ENCODE measurements at places on chromosomes 4 and X.

DNA sequence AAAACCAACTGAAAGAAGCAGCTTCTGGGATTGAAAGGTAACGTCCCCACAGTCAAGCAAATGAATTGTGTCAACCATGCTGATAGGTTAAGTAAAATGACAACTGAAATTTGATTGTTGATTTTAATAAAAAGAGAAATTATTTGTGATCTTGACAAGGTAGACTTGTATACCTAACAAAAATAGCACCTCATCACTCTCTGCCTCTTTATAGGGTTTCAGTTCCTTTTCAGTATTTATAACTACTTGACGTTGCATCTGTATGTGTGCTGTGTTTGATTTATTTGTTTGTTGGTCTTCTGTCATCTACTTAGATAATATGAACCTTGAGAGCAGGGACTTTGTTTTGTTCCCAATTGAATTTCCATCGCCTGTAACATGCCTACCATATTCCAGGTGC, 7.9 kb upstream of the PPP3CA start:
- DNase-seq: no peak

GRCh38 chr4:179372746-179373145, 1930.5 kb upstream of the AGA start:
- no peak for DNase-seq

DNA sequence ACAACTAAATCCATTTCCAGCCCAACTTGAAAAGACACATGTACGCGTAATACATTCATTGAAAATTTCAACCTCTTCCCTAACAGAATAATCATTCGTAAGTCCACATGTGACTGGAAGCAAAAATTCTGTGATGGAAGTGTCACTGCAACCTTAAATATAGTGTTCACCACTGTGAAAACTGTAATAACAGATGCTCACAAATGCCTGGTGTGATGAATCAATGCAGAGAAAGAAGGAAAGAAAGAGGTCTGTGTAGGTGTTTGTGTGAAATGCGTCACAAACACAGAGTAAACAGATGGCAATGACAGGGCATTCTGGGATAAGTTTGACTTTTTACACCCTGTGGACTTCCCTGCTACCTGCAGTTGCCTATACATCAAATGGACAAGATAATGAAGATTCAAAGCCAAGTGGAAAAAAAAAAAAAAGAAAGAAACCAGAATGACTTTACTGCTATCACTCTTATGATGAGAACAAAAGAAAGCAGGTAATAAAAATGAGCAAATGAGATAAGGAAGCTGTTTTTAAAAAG, 123.3 kb downstream of the EPHA5 start:
- DNase-seq: no peak

DNA sequence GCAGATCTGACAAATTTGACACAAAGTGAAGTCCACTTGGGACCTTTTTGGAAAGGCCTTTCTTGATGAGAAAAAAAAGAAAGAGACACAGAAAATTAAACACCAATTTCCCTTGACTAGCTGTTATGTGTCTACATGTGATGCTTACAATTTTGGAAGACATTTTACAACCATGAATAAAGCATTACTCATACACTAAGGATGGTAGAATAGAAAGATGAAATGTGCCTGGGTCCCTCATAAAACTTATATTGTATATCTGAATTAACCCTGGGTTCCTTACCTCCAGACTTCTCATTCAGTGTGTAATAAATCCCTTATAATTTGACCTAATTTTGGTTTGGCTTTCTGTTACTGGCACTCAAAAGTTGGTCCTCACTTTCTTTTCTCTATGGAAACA, 16.5 kb upstream of the GRIA3 start:
- DNase-seq: no peak

DNA sequence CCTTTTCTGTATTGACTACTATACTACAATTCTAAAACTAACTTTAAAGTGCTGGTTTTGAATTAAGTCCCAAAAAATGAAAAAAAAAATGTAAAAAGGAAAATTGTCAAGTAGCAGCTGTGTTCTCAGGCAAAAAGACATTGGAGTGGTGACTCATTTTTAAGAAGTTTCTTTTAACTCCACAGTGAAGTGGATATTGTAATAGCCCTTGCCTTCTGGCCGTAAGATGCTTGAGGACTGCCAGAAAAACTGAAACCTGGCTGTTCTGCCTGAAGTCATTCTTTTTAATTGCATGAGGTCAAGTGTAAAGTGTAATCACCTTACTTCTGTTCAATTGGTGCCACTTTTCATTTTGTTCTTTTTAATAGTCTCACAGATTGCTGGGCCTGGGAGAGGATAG, 28.9 kb downstream of the SPANXD start:
- DNase-seq: peak; percentile 1

DNA sequence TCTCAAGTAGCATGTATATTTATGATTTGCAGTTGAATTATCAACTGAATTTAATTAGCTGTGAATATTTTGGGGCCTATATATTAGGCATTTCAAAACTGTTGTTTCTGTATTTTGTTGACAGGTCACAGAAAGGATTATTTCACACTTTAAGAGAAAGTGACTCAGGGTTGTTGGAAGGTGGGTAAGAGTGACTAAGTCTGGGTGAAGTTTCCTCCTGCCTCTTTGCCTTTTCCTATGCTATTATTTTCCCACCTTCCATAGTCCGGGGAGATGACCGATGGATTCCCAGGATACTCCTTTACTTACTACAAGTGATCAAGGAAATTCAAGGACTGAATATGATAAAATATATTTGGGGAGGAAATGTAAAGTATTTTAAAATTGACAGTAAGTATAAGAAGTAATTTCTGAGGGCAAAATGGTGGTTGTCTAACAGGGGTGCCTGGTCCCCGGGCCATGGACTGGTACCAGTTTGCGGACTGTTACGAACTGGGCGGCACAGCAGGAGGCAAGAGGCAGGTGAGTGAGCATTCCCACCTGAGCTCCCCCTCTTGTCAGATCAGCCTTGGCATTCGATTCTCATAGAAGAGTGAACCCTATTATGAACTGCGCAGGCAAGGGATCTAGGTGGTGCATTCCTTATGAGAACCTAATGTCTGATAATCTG, 175.5 kb upstream of the GPRIN3 start:
- DNase-seq: no peak

- no peak for DNase-seq
Measured at GRCh38 chr4:29058531-29058930, 1661.6 kb upstream of the PCDH7 start.

DNA sequence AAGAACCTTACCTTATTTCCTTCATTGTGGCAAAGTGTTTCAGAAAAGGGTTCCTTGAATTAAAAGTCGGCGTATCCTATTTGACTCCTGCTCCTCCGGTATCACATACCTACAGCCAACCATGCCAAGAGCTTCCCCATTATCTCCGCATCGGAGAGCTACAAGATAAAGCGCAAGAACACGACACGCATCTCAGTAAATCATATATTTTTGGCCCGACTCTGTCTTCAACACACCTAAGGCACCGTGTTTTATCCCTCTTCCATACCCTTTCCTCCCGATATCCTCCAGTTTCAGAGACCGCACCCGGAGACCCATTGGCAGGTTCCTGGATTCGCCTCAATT, 497 bp upstream of the THAP9 start:
- peak; percentile 71 for DNase-seq

- no peak for DNase-seq
Measured at GRCh38 chrX:47587906-47588735, 5.9 kb downstream of the TIMP1 start.
